ENCODE measurements at places on chromosomes 12 and 14. TPM values are rescaled to one million over a fixed set of nuclear protein-coding genes. Genes with fewer than 3 reads are reported as not detected.

DNA sequence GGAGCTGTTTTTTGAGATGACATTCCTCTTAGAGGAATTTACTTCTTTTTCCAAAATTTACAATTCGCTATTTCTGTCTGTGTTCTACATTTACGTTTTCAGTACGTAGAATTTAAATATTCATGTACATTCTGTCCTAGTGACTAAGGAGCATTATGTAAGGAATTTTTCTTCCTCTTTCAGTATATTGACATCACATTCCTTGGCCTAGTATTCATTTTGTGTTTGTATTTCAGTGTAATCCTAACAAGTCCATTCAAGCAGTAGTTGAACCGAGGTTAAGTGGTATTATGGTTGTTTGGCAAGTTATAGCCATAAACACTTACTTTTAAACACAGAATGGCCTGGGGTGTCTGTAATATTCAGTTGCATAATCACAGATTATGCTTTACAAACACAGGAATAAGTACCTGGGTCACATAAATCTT, 465.2 kb downstream of the PCNX1 start:
- H3K27me3 ChIP-seq = no peaks in the 10 kb centered on the region
- peak overlapping the region; percentile 13 for H3K4me3 ChIP-seq
- H3K36me3 ChIP-seq = no peaks in the 10 kb centered on the region
- H3K4me1 ChIP-seq = no peaks in the 10 kb centered on the region

DNA sequence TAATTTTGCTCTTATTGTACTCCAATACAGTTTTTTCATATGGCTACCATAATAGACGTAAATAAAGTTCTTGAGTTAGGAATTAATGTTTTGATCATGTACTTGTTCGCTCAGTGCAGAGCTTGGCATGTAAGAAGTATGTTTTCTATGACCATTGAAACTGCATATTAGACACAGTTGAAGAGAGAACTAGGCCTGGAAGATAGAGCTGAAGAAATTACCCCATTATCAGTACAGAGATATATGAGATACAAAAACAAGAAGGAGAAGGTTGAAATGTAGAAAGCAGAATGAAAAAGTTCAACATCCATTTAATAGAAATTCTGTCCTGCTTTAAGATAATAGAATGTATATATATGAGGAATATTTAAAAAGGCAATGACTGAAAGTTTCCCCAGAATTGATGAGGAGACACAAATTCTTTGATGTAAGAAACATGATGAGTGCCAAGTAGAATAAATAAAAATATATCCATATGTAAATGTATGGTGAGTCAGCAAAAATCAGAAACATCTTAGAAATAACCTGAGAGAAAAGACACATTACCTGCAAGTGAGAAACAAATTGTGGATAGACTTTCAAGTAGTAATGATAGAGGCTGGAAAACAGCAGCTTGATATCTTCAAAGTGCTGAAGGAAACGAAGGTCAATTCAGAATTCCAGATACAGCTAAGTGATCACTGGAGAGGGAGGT, 49.1 kb upstream of the ANO4 start:
- no peaks in the 10 kb centered on the region for H3K36me3 ChIP-seq
- H3K4me1 ChIP-seq = no peaks in the 10 kb centered on the region
- no peak overlapping the region for H3K4me3 ChIP-seq
- no peaks in the 10 kb centered on the region for H3K27me3 ChIP-seq

GRCh38 chr12:49057888-49058287, 2.7 kb downstream of the KMT2D start:
- H3K27me3 ChIP-seq = no peaks in the 10 kb centered on the region
- H3K36me3 ChIP-seq = peaks cover 16% of the 10 kb centered on the region
- no peak overlapping the region for H3K27ac ChIP-seq

DNA sequence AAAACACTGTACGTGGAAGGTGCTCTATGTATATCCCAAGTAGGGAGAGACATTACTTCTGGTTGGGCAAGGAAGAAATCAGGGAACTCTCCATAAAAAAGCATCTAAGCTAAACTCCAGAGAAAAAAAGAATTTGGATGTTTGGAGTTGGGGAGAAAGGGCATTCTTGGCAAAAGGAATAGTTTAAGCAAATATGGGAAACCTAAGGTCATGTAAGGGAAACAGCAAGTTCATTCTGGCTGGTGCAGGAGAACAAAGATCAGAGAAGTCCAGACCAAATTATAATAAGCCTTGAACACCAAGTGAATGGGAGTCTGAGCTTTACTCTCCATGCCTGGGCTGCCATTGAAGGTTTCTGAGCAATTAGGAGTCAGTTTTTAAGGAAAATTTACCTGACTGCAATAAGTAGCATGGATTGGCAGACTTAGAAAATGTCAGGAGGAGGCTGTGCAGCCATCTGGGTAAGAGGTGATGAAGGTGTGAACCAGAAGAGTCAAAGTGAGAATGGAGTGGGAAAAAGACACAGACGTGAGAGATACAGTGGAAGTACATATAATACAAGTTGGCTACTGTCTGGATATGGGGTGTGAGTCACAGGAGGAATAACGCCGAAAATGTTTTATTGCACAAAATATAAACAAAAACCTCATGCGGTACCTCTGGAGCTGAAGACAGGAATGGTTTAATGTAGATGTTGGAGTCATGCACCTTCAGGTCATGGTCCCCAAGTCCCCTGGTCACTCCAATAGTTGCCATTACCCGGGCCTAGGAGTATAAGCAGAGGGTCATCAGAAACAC, 222.6 kb downstream of the MON2 start:
- no peak overlapping the region for H3K4me3 ChIP-seq
- H3K36me3 ChIP-seq = no peaks in the 10 kb centered on the region
- no peaks in the 10 kb centered on the region for H3K27me3 ChIP-seq
- H3K27ac ChIP-seq = no peak overlapping the region
- H3K4me1 ChIP-seq = peaks cover 21% of the 10 kb centered on the region

DNA sequence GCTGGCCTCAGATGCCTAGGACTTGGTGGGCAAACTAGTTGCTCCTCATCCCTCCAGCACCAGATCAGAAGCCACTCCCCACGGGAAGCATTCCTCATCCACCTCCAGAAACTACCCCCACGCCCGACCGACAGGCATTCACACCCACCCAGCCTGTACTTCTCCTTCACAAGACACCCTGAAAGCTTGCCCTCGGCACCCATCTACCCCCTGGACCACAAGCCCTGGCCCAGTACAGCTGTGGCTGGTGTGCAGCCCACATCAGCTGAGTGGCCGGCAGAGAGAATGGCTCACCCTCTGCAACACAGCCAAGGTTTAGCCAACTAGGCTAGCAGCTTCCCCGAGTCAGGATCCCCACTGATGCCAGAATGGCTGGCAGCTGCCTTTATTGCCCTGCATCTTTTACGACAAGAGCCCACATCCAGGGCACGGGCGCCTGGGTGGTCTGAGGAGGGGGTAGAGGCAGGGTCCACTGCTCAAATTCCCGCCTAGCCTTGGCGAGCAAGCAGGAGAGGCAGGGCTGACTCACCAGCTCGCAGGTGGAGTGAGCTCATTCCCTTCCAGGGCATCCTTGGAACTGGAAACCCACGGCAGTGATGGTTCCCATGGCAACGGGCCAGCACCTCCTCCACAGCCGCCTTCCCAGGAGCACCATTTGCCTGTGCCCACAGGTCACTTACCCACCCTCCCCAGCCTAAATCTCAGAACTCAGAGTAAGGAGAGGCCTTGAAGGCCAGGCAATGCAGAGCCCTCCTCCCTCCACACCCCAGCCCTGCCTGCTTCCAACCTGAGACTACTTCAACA, 17.1 kb downstream of the ACTN1 start:
- H3K4me3 ChIP-seq = no peak overlapping the region
- DNase-seq = peak; percentile 86
- H3K4me1 ChIP-seq = peaks cover 68% of the 10 kb centered on the region
- H3K27ac ChIP-seq = peak overlapping the region; percentile 45
- no peaks in the 10 kb centered on the region for H3K27me3 ChIP-seq

- no peak for DNase-seq
- H3K27me3 ChIP-seq = no peaks in the 10 kb centered on the region
- H3K4me3 ChIP-seq = no peak overlapping the region
- no peak overlapping the region for H3K27ac ChIP-seq
- H3K36me3 ChIP-seq = no peaks in the 10 kb centered on the region
- peaks cover 9% of the 10 kb centered on the region for H3K4me1 ChIP-seq
Observed at GRCh38 chr14:99966037-99966835, 99.0 kb upstream of the EVL start.

DNA sequence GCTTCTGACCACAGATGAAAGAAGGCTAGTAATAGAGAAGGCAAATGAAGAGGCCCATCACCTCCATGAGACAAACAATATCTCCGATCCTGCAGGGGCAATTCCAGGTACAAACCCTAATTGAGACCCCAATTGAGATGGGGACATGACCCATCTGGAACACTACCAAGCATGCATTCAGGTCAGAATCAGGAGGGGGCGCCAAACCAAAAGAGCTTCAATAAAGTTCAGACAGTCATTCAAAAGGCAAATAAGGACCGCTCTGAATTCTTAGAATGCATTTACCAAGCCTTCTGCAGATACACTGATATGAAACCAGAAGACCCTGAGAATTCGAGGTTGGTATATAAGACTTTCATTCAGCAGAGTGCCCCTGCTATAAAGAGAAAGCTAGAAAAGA, 10.2 kb upstream of the EDDM3B start:
- no peaks in the 10 kb centered on the region for H3K36me3 ChIP-seq
- no peaks in the 10 kb centered on the region for H3K27me3 ChIP-seq
- H3K4me3 ChIP-seq = no peak overlapping the region
- no peak overlapping the region for H3K27ac ChIP-seq

DNA sequence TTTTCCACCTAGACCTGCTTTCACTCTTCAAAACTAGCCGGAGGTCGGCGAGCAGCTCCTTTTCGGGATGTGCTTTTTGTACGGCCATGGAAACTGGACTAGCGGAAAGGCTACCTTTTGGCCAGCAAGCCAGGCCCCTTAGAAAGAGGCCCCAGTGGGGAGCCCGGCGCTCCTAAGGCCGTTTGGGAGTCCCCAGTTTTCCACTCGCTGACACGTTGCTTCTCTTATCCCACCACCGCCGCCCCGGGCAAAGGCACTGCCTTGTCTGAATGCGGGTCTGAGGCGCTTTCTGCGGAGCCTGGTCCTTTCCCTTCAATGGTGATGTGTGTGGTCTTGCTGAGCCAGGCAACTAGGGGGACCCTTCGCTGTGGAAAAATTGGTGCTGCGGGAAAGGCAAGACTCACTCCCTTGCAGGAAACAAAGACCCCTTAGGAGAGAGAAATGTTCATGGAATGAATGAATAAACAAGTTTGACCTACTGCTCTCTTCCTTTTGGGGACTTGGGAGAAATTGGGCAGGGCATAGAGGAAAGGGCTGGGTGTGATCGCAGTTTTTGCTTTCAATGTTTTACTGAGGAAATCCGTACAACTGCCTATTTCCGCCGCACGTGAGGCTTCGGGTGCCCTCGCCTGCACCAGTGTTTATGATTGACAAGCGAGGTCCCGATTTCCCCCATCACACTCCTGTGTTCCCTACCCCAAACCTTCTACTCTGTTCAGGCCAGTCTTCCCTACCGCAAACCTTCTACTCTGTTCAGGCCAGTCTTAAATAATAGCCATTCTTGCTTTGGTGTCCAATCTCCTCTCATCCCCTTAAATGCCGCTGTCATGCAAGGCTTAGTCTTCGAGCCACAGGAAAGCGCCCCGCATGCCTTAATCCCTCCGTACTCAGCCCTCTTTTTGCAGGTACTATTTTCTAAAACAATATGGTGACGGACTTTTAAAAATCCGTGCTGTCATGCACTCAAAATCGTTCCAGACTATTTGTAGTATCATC, 1.0 kb upstream of the SLC38A2 start:
- H3K4me3 ChIP-seq = peak overlapping the region; percentile 81
- H3K27me3 ChIP-seq = no peaks in the 10 kb centered on the region
- peak; percentile 62 for DNase-seq
- H3K36me3 ChIP-seq = peaks cover 8% of the 10 kb centered on the region
- peaks cover 4% of the 10 kb centered on the region for H3K4me1 ChIP-seq

- no peak overlapping the region for H3K4me3 ChIP-seq
- no peak for DNase-seq
- no peaks in the 10 kb centered on the region for H3K4me1 ChIP-seq
- H3K36me3 ChIP-seq = no peaks in the 10 kb centered on the region
- H3K27me3 ChIP-seq = no peaks in the 10 kb centered on the region
Observed at GRCh38 chr14:78785265-78785664, 615.1 kb downstream of the NRXN3 start.

GRCh38 chr14:63468294-63468693, 74.9 kb downstream of the PPP2R5E start:
- H3K36me3 ChIP-seq = no peaks in the 10 kb centered on the region
- DNase-seq = no peak
- H3K4me1 ChIP-seq = peaks cover 8% of the 10 kb centered on the region

DNA sequence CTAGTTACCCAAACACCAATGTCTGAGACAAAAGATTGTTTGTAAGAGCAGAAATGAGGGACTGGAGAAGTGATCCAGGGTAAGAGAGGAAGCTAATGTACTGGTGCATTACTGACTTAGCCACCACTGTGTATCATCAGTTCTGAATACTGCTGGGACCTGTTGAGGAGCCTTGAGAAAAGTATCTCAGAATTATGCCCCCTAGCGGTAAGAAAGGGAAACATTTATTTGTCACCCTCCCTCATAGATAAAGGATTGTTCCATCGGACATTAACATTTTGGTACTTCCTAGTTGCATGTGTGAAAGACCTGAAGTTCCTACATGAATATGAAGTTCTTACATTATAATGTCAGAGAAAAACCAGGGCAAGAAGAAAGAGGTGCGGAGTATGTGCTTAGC, 612.5 kb downstream of the FSCB start:
- H3K27me3 ChIP-seq = no peaks in the 10 kb centered on the region
- no peak overlapping the region for H3K4me3 ChIP-seq
- no peak overlapping the region for H3K27ac ChIP-seq
- no peaks in the 10 kb centered on the region for H3K36me3 ChIP-seq
- DNase-seq = peak; percentile 12
- no peaks in the 10 kb centered on the region for H3K4me1 ChIP-seq

DNA sequence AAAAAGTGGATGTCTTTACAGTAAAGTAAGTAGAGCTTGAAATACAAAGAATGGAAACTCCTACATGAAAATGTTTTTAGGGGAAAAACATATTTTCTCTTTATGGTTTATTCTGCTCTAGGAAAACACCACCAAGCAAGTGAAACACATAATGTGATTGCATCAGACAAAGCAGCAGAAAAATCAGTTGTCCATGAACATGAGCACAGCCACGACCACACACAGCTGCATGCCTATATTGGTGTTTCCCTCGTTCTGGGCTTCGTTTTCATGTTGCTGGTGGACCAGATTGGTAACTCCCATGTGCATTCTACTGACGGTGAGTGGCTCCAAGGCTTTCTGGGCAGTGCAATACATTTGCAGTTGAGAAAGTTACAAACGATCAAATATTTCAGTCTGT, 42.6 kb upstream of the PLEKHD1 start:
- H3K4me3 ChIP-seq = no peak overlapping the region
- no peaks in the 10 kb centered on the region for H3K4me1 ChIP-seq
- DNase-seq = no peak
- no peaks in the 10 kb centered on the region for H3K27me3 ChIP-seq

DNA sequence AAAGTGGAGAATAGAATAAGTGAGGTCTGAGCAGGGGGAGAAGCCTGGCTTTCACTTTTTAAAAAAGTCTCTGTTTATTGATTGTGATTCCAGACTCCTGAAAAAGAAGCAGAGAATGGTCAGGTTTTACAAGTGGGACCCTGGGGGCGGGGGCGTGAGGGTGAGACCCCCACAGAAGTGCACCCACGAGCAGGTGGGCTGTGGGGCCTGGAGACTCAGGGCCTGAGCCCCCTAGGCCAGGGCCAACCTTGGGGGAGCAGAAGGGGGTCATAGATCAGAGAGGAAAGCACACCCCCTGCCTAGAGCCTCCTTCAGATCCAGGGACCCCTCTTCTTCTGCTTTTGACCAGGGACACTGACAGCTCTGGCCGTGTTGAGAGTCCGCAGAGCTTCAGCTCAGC, 180.3 kb downstream of the ADGRD1 start:
- H3K27me3 ChIP-seq = no peaks in the 10 kb centered on the region
- no peak for DNase-seq
- H3K4me1 ChIP-seq = no peaks in the 10 kb centered on the region
- no peaks in the 10 kb centered on the region for H3K36me3 ChIP-seq
- no peak overlapping the region for H3K27ac ChIP-seq

Gene SIX6
- not detected for total RNA-seq

Gene NEMP1
- total RNA-seq = 7.7 TPM
